ENCODE measurements at places on chromosomes 3 and 15.

- no peak for DNase-seq
Measured at GRCh38 chr3:117671722-117672318, 962.2 kb downstream of the TUSC7 start.

DNA sequence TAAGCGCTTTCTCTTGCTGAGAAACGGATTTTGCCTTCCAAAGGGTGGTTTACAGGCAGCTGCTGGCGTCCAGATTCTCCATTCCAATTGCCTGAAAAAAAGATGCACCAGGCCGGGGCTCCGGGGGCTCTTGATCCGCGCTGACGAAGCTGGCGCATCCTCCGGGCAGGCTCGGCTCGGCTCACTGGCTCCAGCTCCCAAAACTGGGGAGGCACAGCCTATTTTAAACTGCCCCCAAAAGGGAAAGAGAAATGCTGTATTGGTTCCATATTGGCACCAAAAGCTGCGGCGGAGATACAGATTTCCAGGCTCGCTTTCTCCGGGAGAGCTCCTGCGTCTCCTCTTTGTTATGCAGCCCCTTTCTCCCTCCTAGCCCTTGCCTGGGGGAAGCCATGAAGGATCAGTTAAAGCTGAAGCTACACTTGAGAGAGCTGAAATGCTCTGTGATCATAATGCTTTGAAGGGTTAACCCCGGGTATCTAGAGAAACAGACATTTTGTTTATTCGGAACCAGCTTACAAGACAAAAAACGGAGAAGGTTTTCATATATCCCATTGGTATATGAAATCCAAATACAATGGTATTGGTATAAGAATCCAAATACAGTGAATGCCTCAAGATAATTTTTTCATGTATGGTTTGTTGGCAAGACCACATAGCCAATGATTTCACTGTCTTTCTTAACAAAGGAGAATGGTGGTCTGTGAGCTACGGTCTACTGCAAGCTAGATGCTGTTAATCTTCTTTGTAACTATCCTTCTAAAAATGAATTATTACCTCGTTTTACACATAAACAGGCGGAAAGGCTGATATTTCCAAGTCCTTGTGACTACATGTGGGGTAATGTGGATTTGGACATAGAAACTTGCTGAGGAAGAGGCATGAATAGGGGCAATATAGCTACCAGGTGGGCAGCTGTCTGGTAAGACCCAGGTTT, 693 bp downstream of the CD200 start:
- peak; percentile 39 for DNase-seq

GRCh38 chr3:72280876-72281275, 495.9 kb upstream of the PROK2 start:
- no peak for DNase-seq

DNA sequence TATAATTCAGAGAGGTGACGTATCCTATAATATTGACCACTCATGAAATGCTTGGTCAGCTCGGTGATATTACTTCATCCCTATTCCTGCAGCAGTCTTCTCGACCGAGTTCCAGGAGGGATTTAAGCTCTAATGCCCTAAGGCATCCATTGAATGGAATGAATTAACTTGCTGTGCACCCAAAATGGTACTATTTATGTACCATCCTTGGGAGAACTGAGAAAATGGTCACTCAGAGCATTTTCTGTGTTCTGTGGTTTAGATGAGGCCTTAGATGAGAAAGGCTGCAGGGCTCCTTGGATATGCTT, 638 bp downstream of the BLOC1S6 start:
- no peak for DNase-seq

DNA sequence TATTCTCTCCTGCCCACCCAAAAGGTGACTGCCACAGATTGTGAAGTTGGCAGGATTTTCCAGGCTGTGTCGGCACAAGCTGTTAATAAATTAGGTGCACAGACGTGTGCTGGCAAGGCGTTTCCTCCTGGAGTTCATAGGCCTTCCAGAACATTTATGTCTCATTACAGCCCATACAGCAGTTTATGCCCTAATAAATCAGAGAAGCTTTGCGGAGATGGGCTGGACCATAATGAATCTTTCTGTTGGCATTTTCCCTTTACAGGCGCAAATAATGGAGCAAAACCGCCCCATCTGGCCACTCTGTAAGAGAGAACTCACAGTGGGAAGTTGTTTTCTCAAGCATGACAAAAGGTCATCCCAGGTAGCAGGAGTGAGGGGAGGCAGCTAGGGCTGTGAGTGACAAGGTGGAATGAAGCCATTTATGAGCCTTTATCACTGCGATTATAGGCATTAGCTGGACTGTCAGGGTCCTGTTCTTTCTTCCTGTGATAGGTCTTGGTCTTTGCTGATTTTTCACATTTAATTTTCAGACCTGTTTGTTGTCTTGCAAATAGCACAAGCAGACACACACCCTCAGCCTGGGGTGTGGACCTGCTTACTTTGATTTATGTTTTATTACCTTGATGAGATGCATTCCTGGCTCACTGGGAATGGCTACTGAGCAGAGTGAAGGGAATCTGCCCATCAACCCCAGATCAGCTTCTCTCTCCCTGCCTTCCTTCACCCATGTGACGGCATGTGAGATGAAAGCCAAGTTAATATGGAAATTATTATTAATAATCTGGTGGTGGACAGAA, 257.5 kb downstream of the LRTM1 start:
- DNase-seq: peak; percentile 56

- DNase-seq: no peak
Measured at GRCh38 chr3:139302084-139302800, 41.6 kb upstream of the MRPS22 start.

GRCh38 chr3:168996622-168997021, 666.9 kb downstream of the MECOM start:
- DNase-seq: no peak

- peak; percentile 16 for DNase-seq
Measured at GRCh38 chr3:24296441-24297205, 198.0 kb downstream of the THRB start.

- DNase-seq: no peak
Measured at GRCh38 chr3:148077318-148077923, 620.3 kb upstream of the AGTR1 start.

DNA sequence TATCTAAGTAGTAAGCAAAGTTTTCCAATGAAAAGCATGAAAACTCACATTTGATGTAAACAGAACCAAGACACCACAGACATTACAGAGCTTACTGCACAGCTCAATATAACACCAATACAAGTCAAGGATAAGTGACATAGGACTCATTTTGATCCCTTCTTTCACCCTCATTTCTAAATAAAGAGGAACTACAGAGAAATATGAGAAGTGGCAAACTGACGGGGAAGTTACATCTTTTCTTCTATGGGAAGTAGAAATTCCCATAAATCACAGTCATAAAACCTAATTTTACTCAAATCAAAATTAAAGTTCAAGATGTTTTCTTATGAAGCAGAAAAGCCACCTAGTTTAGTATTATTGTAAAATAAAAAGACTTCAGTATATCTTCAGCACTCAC, 3.8 kb downstream of the ATG3 start:
- no peak for DNase-seq

DNA sequence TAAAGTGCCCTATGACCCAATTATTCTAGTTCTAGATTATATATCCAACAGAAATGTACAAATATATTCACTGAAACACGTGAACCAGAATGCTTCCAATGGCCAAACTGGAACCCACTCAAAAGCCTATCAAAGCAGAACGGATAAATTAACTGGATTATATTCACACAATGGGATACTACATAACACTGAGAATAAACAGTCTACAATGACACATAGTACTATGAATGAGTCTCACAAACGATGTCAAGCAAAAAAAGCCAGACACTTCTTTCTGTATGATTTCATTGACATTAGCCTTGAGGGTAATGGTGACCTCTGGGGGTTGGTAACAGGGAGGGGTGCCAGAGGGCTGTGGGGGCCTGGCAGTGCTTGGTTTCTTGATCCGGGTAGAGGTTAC, 50.9 kb upstream of the HACD2 start:
- DNase-seq: no peak

GRCh38 chr3:108940568-108941263, 13.0 kb downstream of the GUCA1C start:
- no peak for DNase-seq

GRCh38 chr15:51579012-51579411, 43.6 kb downstream of the DMXL2 start:
- DNase-seq: no peak

GRCh38 chr3:181631901-181632300, 79.8 kb upstream of the SOX2 start:
- no peak for DNase-seq

DNA sequence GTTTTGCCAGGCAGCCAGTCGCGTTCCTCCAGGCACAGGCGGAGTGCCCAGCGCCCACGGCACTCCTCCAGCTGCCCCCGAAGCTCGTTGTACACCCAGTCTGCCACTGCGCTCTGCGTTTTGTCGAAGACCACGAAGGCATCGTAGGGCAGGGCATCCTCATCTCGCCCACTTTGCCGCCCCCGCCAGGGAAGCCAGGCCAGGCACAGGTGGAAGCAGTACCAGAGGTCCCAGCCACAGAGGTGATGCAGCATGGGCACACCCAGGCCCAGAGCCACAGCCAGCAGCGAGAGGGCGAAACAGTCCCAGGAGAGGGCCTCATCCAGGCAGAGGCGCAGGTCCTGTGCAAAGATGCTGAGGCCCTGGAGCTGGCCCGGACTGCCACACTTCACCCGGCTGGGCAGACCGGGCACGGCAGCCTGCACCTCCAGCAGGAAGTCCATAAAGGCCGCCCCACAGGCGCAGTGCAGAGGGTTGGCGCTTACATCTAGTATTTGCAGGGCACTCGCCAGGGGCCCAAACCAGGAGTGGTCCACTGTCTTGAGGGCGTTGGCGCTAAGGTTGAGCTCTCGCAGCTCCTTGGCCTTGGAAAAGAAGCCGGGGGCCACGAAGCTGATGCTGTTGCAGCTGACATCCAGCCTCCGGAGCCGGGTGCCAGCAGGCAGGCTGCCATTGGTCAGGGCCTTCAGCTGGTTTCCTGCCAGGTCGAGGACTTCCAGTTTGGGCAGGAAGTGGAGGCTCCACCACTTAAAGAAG, 3.7 kb downstream of the TLR9 start:
- no peak for DNase-seq

GRCh38 chr3:50255251-50255615, 13.7 kb upstream of the SEMA3B start:
- no peak for DNase-seq

DNA sequence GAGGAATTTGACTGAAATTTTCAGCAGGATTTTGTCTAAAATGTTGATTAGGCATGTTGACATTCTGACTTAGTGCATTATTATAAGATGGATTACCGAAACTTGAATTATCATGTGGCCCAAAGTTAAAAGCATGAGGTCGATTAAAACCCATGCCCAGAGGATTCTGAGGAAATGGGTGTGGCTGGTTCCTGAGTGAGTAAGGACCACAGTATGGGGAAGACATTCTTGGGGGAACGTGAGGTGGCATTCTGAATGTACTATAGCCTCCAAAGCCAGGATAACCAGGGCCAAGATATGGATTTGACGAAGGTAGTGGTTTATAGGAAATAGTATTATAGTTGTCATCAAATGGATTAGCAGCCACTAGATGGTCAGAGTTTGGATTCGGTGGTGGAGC, 38.7 kb upstream of the DNAAF4 start:
- no peak for DNase-seq

GRCh38 chr15:82650046-82650670, 3.0 kb upstream of the CPEB1 start:
- no peak for DNase-seq

DNA sequence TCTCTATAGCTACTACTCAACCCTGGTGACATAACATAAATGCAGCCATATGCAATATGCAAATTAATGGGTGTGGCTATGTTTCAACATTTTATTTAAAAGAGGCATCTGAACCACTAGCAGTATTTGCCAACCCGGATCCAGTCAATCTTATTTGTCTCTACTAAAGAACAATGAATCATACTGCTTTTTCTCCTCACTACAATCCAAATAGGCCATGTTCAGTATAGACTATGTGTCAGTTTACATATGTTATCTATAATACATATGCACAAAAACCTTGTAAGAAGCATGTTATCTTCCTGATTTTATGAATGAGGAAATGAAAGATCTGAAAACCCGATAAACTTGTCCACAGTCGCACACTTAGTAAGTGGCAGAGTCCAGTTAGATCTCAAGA, 125.7 kb downstream of the STAG1 start:
- no peak for DNase-seq

GRCh38 chr3:16319723-16320122, 54.7 kb downstream of the OXNAD1 start:
- no peak for DNase-seq

- DNase-seq: no peak
Measured at GRCh38 chr3:61772456-61772855, 211.1 kb downstream of the PTPRG start.

- no peak for DNase-seq
Measured at GRCh38 chr3:111352585-111352984, 189.4 kb upstream of the CD96 start.

- DNase-seq: no peak
Measured at GRCh38 chr3:149655826-149656574, 1.8 kb downstream of the WWTR1 start.

DNA sequence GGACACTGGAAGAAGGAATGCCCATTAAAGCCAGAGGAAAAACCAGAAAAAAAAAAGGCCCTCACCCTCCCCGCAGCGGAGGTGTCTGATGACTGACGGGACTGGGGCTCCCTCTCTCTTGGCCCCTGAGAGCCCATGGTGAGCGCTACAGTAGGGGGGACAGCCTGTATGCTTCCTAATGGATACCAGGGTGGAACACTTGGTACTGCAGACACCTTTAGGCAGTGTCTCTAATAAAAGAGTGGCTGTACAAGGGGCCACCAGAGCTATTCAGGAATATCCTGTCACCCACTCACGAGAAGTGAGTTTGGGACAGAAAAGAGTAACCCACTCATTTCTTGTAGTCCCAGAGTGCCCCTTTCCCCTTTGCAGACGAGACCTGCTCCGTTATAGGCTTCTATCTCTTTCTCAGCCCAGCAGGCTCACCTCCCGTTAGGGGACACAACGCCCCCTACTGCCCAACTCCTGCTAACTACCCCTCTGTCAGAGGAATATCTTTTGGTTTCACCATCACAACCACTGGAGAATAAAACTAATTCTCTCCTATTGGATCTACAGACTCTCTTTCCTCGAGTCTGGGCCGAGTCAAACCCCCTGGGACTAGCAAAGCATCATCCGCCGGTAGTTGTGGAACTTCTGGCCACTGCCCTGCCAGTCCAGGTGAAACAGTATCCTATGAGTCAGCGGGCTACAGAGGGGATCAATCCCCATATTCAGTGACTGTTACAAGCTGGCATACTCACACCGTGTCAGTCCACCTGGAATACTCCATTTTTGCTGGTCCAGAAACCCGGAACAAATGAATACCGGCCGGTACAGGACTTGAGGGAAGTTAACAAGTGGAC, 40.8 kb downstream of the ZBTB11 start:
- peak; percentile 72 for DNase-seq

DNA sequence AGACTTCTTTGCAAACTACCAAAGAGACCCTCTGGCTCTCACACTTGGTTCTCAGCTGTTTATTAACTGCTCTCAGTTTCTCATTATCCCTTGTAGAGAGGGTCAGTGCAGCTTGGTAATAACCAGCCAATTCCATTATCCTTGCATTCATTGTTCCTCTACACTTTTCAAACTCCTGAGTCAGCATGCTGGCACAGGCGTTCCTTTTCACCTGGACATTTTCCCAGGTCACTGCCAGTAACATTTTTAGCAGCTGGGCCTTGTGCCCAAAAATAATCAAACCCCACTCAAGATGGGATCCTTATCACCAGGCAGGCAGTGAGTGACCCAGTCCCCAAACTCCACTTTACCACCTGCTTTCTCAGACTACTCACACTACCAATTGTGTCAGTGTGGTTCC, 4.8 kb upstream of the SUMF1 start:
- DNase-seq: no peak

GRCh38 chr15:89192766-89193165, 28.6 kb downstream of the RLBP1 start:
- no peak for DNase-seq

GRCh38 chr3:189710620-189711402, 79.6 kb downstream of the TP63 start:
- peak; percentile 70 for DNase-seq

Measured in iPS-NIHi11 (cell line).